ENCODE measurements at places on chromosomes 4 and X.

GRCh38 chr4:6095023-6095752, 77.0 kb upstream of the C4orf50 start:
- DNase-seq, result no peak

GRCh38 chrX:65644621-65645289, 22.7 kb upstream of the MSN start:
- DNase-seq, result no peak

- no peak for DNase-seq
Measured at GRCh38 chrX:54633641-54634040, 103.6 kb downstream of the GNL3L start.

GRCh38 chrX:21800344-21800770, 39.1 kb upstream of the MBTPS2 start:
- DNase-seq, result no peak

- DNase-seq, result no peak
Measured at GRCh38 chr4:103634236-103634635, 85.5 kb downstream of the TACR3 start.

DNA sequence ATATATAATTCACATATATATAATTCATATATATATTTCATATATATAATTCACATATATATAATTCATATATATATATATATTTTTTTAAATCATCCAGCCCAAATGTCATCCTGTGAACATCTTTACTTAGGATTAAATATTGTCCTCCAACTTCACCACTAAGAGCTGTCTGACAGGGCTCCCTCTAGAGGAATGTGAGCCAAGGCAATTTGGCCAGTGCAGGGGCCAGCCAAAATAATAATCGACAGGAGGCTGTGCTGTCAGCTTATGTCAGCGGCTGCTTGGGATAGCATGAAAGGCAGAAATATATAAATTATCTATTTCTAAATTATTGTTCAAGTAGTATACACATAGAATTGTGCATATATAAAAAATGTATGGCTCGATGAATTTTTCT, 29.5 kb downstream of the EGFL6 start:
- no peak for DNase-seq

GRCh38 chr4:140875746-140876452, 119.7 kb upstream of the TBC1D9 start:
- no peak for DNase-seq

- no peak for DNase-seq
Measured at GRCh38 chr4:15765910-15766697, 12.0 kb upstream of the CD38 start.

GRCh38 chrX:149456476-149457245, 48.4 kb downstream of the IDS start:
- DNase-seq, result no peak

DNA sequence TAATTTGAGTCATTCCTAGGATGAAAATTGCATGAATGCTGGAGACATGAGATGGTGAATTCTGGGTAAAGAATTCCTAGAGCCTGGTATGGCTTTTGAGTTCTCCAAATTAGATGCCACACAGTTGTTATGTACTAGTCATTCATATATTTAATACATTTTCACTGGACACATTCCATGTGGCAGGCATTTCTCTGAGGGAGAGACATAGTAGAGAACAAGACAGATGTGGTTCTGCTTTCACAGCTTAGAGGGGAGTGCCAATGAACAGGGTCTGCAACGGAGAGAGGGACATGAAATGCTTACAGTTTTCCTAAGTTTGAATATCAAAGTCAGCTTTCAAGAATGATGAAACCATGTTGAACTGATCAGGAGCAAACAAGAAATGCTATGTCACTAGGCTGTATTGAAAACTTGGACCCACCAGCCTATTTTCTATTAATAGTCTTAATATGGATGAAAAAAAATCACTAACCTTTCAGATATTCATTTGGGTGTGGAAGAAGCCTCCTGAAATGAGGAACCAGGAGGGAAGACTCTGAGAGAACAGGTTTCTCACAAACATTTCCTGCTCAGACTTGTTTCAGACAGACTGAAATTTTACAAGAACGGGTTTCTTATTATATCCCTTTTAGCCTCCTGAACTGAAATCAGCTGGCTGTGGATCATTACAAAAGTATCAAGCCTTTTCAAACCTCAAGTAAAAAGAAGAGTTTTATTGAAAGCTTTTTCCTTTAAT, 276.0 kb upstream of the TET2 start:
- DNase-seq, result no peak

GRCh38 chr4:99714179-99714578, 56.6 kb upstream of the C4orf54 start:
- no peak for DNase-seq

GRCh38 chrX:28311466-28311865, 275.8 kb upstream of the IL1RAPL1 start:
- DNase-seq, result no peak

- no peak for DNase-seq
Measured at GRCh38 chrX:12946406-12946805, 28.5 kb upstream of the TMSB4X start.

DNA sequence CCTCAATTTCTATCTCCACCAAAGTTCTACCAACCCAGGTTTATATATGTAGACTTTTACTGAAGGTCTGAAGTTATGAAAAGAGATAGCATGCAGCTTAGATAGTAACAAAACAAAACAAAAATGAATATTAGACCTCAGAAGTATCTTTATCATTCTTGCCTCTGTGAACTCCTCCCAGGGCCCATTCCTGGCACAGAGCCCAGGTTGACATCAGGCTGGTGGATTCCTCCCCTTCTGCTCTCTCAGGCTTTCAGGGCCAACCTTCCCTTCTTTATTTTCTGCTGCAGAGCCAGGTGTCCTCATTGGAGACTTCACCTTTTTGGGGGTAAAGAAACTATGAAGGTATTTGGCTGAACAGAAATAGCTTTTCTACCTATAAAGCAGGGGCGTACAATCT, 112.8 kb upstream of the PITX2 start:
- DNase-seq, result no peak

DNA sequence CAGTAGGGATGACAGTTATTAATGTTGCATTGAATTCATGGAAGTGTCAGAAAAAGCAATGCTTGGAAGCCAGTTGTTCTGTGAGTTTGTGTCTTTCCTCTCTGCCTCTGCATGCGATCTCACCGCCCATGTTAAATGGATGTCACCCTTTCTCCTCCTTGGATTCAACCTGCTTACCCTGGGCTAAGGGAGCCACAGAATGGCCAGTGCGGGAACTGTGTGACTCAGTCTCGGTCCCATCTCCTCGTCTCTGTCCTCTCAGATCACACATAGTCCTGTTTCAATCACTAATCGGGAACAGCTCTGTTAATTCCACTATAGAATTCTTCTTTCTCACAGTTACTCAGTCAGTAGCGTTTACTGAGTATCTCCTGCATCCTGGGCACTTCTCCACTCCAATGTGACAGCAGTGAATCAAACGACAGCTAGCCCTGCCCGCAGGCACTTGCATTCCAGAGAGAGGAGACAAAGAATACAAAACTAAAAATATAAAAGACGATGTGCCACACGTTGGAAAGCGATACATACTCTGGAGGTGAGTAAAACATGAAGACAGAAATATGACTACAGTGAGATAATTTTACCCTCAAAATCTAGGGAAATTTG, 53.6 kb upstream of the TLR3 start:
- DNase-seq, result no peak

- DNase-seq, result peak; percentile 18
Measured at GRCh38 chr4:51895158-51895557, 52.2 kb downstream of the DCUN1D4 start.

Data from GM18507 (cell line).